ENCODE measurements at places on chromosomes 13 and 19.

DNA sequence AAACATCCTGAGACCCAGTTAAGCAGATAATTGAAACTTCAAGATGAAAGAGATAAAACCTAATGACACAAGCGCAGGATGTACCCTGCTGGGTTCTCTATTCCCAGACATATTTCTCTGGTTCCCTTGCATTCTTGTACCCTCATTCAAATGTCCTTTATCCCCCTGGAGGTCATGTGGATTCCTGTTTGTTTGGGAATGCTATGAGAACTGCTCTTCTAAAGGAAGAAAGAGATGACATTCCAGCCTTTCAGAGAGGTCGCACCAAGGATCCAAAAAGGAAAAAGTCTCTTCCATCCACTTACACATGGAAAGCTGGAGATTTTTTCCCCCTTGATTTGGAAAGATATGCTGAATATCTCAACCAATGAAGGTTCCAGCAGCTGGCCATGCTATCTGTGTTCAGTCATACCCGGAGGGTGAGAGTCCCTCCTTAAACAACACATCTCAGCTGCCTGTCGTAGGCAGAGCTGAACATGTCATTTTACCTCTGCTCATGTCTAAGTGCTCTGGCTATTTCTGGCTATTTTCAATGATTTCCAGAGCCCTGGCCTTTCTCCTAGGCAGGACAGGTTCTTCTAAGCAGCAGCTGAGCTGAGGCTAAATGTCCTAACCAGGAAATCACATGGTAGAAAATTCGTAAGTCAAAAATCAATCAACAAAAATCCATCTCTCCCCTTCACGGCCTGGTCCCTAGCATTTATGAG, 52.5 kb downstream of the C13orf42 start:
- DNase-seq = no peak

GRCh38 chr19:55504252-55504603, 16.0 kb downstream of the SSC5D start:
- DNase-seq = no peak

- no peak for DNase-seq
Measured at GRCh38 chr13:76481738-76482137, 404.5 kb downstream of the KCTD12 start.

GRCh38 chr19:19652482-19653295, 9.2 kb upstream of the GMIP start:
- no peak for DNase-seq

DNA sequence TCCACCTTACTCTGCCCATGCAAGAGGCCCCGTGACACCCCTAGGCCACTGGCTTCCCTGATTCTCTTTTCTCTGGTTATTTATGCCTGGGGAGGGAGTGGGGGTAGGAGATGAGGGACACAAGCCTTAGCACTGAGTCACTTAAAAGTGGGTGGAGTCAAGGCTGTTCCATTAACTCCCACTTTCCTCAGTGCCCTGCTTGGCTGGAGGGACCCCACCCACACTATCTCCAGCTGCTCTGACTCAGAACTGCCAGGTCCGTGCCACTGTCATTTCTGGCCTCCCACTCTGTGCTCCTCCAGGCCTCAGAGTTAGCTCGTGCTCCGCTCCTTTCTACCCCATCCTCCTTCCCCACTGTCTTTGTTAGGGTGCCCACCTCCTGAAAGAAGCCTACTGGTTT, 113.4 kb upstream of the UQCRFS1 start:
- no peak for DNase-seq

DNA sequence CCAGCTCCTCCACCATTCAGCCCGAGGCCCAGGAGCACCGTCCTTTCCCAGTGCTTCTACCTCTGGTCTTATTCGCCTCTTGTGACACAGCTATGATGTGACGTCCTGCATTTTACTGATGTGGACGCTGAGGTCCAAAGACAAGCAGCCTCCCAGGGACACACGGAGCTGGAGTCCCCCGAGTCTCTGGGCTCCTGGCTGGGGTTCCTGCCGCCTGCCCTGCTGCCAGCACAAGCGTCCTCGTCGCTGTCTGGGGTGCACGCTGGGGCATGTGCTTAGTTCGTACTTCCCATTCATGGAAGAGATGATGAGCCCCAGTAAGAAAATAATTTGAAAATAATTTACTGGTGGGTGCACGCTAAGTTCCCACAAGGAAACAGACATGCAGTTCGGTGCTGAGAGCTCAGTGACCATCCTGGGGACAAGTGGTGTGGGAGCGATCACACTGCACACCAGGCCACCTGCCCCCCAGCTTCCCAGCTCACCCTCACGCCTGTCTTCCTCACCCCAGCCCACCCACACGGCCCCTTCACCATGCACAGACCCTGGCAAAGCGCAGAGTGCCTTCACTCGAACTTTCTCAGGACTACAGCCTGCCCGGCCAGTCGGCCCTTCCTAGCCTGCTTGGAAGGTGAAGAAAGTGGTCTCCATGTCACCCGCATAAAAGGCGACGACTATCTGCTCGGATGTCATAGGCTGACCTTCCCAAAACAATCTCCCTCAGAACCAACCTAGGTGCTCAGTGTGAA, 14.2 kb upstream of the CFAP97D2 start:
- no peak for DNase-seq

DNA sequence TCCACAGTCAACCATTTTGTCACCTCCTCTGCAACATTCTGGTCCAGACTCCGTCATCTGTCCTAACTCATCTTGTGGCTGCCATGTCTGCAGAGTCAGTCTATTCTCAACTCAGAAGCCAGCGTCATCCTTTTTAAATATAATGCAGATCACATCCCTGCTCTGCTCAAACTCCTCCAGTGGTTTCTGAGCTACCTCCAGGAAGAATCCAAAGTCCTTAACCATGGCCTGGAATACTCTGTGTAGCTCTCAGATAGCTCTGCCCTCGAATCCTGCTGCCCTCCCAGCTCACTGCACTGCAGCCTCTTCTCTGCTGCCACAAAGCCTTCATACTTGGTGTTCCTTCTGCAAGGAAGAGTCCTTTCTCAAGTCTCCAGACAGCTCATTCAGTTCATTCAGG, 190.8 kb downstream of the FOXO1 start:
- no peak for DNase-seq

DNA sequence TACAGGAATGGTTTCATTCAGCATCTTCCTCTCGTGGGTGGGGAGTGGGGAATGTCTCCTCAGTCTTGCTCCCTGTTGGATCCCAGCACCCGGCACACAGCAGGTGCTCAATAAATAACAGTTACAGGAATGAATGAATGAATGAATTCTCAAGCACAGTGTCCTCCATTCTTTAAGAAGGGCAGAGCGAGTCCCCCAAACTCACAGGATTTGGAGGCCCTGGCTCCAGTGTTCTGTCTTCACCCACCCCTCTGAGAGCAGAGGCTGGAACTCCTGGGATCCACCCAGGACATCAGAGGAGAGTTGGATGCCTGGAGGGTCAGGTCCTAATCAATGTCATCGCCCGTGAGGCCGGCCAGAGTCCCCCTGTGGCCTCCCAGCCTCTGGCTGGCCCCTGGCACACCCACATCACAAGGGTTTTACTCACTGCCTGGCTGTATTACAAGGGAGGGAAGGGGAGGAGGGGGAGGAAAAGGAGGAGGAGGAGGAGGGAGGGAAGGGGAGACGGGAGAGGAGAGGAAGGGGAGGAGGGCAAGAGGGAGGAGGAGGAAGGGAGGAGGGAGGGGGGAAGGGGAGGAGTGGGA, 8.7 kb upstream of the CREB3L3 start:
- DNase-seq = no peak

- no peak for DNase-seq
Measured at GRCh38 chr19:30255791-30256495, 116.2 kb upstream of the ZNF536 start.

DNA sequence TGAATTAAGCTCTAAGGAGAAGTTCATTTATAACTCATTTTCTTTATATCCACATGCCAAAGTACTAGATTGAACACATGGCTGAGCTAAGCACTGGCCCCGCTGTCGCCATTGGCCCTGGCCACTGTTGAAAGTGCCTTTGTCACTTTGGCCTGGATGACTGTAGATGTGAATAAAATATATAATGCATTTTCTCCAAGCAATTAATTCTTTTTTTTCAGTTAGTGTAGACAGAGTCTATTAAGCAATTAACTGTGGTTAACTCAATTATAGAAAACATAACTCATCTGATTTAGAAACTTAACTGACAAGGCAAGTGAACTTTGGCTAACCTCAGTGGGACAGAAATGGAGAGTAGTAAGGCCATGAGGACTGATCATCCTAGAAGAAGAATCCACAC, 965.6 kb downstream of the EFNB2 start:
- no peak for DNase-seq

DNA sequence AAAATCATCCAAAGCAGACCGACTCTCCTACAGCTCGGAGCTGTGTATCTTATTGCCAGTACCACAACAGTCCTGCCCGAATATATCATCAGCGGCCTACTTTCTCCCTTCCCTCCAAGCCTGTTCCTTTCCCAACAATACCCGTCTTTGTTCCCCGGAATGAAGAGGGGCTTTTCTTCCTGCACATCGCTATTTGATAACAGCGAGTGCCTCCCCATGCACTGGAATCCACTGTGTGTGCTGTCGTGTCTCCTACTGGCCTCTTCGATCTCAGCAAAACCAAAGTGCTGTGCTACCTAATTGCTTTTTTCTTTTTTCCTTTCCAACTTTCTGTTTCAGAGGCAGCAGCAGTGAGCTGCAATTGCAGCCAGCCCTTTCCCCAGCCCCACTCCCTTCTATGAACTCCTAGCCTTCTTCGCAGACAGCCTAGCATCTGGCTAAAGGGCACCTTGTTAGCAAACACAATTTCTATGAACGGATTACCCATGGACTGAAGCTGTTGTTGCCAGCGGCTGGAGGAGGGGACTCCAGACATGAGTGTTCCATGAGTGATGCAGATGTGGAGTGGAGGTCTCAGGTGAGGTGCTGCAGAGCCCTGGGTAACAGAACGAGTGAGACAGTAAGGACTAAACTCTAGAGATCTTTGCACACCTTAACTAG, 43.4 kb downstream of the EFNB2 start:
- no peak for DNase-seq

- peak; percentile 66 for DNase-seq
Measured at GRCh38 chr13:114067886-114068651, 64.4 kb downstream of the RASA3 start.

- no peak for DNase-seq
Measured at GRCh38 chr19:47641891-47642485, 33.1 kb downstream of the BICRA start.

Data from naive thymus-derived CD8-positive, alpha-beta T cell (primary cell).